ENCODE measurements at places on chromosomes 7 and 10.

DNA sequence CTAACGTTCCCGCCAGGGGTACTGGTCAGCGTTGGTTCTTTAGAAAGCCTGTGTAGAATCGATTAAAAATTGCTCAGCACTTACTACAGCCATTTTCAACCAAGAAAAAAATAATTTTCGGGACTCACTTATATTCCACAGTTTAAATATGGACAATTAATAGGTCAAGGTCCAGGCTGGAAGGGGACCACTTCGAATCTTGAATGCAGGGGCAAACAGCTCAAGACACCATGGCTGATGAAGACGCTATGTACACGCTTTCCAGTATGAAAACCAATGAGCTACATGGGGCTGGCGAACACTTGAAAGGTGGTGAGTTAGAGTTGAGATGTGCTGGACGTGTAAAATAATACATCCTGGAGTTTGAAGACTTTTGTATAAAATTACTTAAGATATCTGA lies 87.2 kb downstream of the PRKCQ start:
- no peak for DNase-seq

DNA sequence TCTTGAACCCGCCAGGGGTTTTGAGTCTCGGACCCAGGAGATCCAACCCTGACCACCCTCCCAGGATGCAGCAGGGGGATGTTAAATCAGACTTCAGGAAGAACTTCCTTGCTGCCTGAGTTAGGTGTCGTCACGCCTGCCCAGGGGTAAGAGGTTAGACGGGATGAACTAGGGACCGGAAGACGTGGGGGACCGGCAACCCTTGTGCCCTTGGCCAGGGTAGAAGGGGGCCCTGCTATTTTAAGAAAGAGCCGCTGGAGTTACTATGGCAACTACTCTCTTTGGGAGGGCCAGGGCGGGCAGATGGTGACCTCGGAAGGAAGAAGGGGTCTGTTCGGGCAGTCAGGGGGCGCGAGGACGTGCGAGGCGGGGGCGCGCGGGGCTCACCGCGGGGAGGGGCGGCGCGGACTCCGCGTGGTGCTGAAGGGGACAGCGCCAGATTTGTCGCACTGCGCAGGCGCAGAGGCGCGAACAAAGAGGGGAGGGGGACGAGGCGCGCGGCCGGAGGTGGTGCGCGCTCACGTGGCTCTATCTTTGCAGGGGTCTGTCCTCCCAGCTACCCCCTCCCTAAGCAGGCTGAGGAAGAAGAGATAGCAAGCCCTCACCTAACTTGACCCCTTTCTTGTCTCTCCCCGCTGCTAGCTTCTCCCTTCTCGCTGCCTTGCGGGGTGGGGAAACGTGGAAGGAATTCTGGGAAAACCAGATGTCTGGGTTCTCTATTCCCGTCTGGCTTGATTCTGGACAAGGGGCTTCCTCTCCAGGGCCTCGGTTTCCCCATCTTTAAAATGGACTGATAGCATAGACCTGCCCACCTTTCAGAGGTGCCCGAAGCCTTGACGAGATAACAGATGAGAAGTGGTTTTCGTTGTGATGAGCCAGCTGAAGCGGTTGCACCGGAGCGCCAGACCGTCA lies 940 bp upstream of the PSD start:
- peak; percentile 43 for DNase-seq

- DNase-seq, result no peak
These were observed 12.6 kb downstream of the CYP26A1 start for GRCh38 chr10:93086289-93086688.

DNA sequence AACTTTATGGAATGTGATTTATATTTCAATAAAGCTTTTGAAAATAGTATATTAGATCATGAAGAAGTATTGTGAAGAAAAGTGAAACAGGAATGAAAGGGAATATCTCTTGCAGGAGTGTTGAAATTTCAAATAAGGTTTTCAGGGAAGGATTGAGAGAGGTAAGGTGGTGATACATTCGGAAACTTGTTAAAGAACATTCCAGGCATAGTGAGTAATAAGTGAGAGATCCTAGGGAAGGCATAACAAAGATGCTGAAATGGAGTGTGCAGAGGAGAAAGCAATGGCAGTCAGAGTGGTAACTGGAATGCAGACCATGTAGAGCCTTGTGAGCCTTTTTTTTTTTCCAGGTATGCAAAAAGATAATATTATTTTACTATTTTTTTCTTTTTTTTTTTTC lies 4.1 kb downstream of the OR9A4 start:
- no peak for DNase-seq

DNA sequence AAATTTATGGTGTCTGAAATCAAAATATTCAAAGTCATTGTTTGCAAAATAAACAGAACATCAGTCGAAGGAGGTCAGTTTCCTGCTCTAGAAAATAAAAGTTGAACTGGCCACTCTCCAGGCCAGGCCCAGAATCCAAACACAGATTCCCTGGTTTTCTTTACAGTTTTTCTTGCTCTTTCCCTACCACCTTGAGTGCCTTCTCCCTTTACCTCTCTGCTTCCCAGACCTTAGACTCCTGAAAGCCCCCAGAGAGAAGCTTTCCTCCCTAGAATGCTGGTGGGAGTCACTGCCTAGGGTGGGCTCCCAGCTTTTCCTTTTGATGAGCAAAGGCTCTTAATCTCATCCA lies 6.1 kb downstream of the DNTT start:
- no peak for DNase-seq

- DNase-seq, result no peak
These were observed 48.1 kb downstream of the NEURL1 start for GRCh38 chr10:103541616-103542015.

DNA sequence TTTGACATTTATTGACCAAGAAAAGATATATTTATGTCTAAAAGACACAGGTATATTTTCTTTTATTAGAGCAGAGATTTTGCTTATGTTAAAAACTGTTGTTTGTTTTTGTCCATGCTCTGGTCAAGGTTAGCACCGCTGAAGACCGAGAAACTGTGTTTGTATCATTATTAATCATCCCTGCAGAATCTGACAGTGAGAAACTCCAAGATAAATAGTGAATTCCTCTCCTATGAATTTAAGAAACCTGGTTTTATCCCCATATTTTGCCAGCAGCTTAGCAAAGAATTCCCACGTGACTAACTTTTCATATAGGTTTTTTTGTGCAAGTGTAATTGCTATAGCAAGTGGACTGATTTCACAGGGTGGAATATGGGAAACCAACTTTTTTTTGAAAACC lies 77.6 kb downstream of the FRMD4A start:
- no peak for DNase-seq

- no peak for DNase-seq
These were observed 4.7 kb upstream of the CCNJ start for GRCh38 chr10:96038476-96039387.

DNA sequence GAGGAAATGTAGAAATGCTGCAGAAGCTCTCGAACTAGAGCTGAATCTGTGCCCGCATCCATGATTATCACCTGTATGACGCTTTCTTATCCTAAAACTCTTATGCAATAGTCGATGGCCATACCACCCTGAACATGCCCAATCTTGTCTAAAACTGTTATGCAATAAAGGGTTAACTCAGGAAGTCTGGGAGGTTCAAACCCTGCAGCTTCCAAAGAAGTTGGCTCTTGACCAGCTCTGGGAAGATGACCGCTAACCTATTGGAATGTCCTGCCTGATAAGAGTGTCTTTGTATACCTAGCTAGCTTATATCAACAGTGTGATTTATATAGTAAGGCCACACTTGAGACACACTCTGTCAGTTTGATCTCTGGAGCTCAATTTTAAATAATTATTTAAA lies 3.4 kb upstream of the C10orf88 start:
- DNase-seq, result no peak

DNA sequence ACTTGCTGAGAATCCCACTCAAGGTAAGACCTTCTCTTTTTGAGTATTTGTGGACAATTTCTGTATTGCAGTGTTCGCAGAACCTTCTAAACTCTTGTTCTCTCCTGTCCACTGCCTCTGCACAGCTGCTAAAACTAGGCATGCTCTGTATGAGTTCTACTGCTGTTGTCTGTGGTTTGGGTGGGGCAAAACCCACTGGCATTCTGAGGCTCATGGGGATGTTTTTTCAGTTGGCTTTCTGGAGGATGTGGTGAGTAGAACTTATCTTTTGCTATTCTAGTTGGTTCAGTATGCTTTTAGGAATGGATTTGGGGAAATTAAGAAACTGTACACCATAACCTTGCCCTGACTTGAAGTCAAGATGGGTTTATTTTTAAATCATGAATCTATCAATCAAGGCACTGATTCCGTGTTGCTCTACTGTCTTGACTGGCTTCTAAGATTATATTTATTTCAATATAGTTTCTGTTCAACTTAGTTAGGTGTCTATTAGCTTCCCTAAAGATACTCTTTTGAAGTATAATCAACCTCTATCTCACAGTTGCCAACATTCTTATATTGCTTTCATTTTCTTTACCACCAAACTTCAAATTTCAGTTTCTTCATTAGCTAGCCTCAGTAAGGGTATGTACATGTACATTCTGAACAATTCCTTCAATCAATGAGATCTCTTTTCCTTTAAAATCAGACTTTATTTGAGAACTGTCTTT lies 25.0 kb upstream of the C1GALT1 start:
- no peak for DNase-seq

GRCh38 chr10:22682237-22683139 lies 31.9 kb downstream of the PIP4K2A start:
- DNase-seq, result no peak

DNA sequence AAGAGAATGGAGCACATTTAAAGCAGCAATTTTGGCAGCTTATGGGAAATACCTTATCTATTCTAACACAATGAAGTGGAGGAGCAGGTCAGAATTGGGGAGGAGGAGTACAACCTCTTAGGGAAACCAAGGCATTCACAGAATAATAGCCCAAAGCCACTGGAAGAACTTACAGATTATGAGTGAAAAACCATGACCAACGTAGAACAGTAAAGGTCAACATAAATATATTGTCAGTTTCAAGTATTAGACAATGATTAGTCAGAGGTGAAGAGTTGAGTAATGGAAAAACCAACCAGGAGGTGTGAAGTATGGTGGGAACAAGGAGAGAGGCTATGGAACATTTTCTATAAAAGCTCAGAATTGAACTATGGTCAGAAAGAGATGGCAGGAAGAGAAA lies 304.3 kb upstream of the SP4 start:
- no peak for DNase-seq

- DNase-seq, result no peak
These were observed 371.7 kb downstream of the ZNF716 start for GRCh38 chr7:57821438-57822382.

Data from gastrocnemius medialis (tissue), 4 donors.